Foreskin keratinocyte (primary cell): ENCODE measurements at places on chromosomes 16 and 17.
A peak's percentile ranks its signal among the peaks of the same experiment; 100 is the strongest.

DNA sequence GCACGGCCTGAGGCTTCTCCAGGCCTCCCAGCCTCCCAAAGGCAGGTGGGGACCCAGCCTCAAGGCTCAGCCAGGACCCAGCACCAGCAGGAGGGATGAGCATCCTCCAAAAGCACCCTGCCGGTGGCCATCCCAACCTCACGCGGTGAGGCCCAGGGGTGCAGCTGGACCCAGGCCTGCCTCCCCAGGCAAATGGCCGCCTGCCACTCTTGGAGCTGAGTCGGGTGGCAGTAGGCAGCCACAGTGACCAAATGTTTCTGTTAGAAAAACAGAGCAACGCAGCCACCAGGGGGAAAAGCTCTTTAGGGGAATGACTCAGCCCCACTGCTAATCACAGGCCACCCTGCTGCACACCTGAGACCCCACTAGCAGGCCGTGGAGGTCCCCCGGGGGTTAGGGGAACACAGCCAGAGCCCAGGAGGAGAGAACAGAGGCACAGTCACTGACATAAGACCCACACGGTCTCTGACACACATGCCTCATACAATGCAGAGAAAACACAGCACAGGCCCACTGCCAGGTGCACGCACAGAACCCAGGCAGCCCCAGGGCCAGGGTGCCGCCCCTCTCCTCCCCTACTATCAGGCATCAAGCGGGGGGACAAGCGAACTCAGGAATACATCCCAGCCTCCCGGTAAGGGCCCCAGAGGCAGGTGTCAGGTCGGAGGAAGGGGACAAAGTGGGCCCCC is 12.4 kb downstream of the BCAR1 start:
- no peak for DNase-seq

DNA sequence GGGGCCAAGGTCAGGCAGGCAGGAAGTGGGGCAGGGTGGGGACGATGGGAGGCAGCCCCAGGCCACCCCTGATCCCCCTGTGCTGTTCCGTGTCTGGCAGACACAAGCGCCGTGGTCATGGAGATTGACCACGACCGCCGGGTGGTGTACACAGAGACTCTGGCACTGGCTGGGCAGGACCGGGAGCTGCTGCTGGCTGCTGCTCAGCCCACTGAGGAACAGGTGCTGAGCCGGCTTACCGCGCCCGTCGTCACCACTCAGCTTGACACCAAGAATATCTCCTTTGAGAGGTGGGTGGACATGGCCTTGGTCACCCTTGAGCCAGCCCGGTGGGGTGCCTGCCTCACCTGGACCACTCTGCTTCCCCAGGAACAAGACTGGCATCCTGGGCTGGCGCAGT is 13.7 kb downstream of the CORO6 start:
- DNase-seq, result no peak

DNA sequence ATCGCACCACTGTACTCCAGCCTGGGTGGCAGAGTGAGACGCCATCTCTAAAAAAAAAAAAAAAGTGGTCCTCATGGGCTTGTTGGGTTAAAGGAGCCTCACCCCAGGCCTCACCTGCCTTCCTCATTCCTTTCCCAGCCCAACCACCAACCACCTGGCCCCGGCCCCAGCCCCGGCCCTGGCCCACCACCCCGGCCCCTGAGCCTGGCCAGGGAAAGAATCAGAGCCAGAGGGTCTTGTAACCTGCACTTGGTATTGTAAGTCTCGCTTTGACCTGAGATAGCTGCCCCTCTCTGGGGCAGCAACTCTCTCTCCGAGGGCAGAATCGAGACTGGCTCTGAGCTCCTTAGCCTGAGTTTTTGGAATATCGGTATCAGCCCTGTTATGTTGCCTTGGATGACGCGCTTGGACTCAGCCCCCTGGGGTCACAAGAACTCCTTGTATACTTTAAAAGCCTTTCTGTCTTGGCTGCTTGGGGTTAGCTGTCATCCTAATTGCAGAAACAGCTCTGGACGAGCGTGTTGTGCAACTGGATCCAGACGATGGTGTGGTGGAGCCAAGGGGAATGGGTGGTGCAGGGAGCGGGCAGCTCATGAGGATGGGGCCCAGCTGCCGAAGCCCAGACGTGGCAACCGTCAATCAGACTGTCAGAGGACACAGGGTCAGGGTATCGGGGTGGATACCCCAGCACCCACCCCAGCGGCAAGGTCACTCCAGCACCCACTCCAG is 14.6 kb downstream of the SMTNL2 start:
- no peak for DNase-seq

GRCh38 chr16:46765050-46765449 is 16.9 kb upstream of the MYLK3 start:
- no peak for DNase-seq

GRCh38 chr16:80580109-80580832 is 39.5 kb downstream of the DYNLRB2 start:
- peak; percentile 62 for DNase-seq
